ENCODE measurements at places on chromosomes 6 and 20.

GRCh38 chr20:12358655-12359009, 440.9 kb downstream of the BTBD3 start:
- no peak for DNase-seq

DNA sequence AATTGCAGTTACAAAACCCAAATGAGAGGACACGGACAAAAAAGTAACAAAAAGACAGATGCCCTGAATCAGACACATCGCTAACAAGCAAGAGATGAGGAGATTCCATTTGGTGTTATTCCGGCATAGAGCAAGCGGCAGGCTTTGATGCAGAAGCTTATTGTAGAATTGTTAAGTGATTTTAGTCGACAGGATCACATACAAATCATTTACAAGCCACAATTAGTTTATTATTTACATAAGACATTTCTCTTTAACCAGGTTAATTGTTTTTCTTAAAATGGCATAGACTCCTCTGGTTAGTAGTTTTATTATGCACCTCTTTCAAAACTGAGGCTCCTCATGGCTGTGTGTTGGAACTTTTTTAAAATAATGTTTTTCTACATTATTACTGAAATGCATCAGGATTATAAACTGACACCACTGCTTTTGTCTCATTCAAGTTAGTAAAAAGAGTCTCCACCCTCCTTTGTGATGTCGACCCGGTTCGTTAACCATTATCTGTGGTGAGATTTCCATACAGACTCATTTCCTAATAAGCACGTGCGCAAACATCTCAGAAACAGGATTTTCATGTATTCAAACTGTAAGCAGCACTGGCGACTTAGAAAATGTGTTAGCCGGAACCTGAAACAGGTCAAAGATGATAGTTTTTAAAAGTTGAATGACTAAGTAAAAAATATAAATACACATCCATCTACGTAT, 119.8 kb downstream of the COL12A1 start:
- no peak for DNase-seq

GRCh38 chr6:157997893-157998608, 16.4 kb downstream of the SYNJ2 start:
- no peak for DNase-seq

- no peak for DNase-seq
Observed at GRCh38 chr20:61519488-61519887, 267.4 kb downstream of the CDH4 start.

- no peak for DNase-seq
Observed at GRCh38 chr6:11212664-11213063, 19.8 kb downstream of the NEDD9 start.

- DNase-seq = no peak
Observed at GRCh38 chr6:71444222-71444621, 155.6 kb downstream of the OGFRL1 start.

All from activated CD4-positive, alpha-beta T cell treated with anti-CD3 and anti-CD28 coated beads for 4 hours (primary cell).